ENCODE measurements at places on chromosomes 13 and 19.

DNA sequence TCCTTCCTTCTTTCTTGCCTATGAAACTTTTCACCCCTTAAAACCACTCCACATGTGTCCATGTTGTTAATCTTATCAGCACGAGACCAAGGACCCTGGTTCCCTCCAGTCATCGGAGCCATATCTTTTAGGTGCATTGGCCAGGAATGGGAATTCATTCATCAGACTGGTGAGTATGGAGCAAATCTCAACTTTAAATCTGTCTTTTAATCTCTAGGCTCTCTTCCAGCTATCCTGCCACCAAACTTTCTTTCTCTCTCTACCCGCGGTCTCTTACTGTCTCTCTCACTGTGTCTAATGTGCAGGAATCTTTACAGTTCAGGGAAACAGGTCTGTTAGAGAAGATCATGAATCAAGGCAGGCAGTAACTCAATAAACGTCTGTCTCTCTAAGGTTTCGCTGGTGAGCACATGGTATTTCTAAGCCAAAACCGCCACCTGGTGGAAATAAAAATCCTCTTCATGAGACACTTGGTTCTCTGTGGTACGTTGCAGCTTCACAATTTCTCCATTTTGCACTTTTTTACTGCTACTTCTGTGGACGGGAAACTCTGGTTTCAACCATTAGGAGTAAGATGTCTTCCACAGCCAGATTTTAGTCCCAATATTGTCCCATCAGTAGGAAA lies 16.1 kb downstream of the LGALS16 start:
- DNase-seq: peak; percentile 28

DNA sequence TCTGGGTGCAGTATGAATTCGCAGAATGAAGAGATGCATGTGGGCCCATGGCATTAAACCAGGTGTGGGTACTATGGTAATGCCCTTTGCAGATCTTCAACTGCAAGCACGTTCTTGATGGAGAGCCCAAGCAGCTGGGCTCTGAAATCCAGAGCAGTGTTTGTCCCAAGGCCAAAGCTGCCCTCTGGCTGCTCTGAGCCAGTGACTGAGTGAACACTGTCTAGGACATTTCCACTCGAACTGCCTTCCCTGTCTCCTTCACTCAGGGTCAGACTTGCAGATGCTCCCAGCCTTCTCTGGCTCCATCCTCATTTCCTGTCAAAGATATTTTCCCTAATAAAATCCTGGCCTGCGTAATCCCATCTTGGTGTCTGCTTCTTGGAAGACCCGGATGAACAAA lies 80.2 kb upstream of the GJB6 start:
- DNase-seq: no peak

DNA sequence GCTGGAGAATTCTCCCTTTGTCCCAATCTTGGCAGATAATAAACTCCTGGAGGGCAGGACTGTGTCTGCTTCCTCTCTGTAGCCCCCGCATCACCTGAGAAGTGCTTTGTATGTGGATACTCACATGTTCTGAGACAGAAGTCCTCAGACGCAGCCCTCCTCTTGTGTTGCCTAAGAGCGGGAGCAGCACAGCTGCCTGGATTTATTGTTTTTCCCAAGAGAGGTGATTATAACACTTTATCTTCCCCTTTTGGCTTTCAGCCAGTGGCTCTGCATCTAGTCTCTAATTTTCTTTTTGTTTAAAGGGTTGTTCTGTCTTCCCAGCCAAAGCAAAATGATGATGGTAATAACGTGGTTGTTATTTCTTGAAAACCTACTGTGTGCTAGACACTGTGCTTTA lies 36.1 kb downstream of the OLFM4 start:
- no peak for DNase-seq

DNA sequence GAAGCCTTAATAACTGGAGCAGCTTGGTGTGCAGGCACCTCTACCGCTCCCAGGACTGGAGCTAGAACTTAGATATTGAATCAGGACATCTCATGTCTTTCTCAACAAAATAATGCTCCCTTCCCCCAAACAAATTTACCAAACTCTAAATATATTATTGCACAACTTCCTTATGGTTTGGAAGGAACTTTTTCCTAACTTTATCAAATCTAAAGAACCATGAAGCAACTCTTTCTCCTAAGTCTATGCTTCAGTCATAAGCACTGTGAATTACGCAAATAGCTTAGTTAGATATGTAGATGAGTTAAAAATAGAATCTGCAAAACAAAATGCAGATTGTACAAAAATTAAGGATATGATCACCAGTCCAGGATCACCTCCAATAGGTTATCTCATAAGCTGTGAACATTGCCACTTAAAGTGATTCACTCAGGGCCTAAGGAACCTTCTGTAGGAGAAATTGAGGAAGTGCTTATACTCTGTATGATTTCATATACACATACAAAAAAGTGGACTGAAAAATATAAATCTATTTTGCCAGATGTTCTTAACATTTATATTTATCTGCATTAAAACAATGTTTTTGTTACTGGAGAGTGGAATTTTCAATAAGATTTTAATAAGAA lies 20.4 kb upstream of the MAB21L1 start:
- DNase-seq: no peak

DNA sequence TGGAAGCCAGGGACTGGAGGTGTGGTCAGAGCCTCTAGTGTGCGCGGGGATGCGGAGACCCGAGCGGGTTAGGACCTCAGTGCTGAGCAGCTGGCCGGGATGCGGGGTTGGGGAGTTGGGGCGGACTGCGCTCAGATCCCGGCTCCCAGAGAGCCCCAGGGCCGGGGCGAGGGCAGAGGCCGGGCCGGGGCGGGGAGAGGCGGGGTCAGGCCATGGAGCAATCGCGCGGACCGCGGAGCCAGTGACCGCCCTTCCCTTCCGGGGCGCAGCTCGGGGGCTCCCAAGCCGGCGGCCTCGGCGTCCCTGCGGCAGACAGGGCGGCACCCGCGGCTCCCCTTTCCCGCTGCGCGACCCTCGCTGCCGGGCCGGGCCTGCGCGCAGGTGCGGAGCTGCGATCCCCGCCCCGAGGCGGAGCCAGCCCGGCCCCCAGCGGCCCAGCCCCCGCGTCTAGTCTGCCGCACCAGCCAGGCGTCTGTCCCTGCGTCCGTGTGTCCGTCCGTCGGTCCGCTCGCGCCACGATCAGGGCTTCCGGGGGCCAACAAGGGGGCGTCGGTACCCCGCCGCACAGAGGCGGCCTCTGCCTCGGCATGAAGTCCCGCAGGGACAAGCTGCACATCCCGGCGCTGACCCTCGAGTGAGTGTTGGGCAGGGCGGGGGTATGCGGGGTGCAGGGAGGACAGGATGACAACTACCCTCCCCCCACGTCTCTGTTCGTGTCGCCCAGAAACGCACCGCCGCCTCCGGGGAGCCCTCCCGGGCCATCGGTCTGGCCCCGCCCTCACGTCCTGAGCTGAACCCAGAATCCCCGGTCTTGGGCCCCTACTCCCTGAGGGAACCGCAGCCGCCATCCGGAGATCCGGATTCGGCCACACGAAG lies 12.4 kb downstream of the MAST3 start:
- peak; percentile 74 for DNase-seq

DNA sequence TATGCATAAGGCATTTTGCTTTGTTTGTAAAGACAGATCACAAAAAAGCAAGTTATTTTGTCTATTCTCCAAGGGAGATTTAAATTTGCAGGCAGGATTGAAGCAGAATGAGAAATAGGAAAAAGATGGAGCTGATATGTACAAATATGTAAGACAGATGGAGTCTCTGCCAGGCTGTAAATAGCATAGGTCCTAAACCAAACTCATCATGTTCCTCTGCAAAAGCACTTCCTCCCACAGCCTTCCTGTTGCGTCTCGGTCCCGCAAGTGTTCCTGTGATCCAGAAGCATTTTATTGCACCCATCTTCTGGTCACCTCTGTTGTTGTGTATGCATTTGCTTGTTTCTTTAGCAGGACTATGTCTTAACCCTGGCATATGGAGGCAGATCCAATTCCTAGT lies 95.7 kb upstream of the CLDN10 start:
- DNase-seq: no peak

DNA sequence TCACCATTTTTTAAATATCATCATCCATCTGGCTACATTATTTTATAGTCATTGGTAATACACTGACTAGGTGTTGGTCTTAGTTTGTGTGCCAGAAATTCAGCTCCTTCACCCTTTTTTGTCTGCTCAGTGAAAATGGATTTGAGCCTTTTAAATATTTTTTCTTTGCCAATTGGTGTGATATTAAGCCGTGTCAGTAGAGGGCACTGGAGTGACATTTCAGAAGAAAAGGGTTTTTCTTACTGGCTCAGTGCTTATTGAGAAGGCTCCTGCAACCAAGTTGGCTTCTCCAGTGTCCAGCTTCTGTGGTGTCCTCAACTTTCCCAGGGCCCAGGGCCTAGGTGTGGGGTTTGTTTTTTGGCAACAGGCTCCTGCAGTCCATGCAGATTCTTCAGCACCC lies 546.6 kb downstream of the DACH1 start:
- DNase-seq: peak; percentile 5

DNA sequence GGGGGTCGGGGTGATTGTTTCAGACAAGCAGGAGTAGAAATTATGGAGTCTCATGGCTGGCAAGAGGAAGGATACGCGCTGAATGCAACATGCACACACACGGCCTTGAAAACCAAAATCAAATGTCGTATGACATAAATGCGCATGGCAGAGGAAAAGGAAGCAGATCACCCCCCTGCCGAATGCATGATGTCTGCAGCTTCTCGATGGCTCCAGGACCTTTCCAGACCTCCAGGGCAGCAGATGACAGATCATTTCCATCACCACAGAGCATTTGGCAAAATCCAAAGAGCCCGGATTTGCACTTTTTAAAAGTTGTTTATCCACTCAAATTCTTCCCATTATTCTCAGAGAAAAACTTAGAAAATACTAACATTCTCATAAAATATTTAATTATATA lies 211.7 kb downstream of the NHLRC3 start:
- DNase-seq: no peak

DNA sequence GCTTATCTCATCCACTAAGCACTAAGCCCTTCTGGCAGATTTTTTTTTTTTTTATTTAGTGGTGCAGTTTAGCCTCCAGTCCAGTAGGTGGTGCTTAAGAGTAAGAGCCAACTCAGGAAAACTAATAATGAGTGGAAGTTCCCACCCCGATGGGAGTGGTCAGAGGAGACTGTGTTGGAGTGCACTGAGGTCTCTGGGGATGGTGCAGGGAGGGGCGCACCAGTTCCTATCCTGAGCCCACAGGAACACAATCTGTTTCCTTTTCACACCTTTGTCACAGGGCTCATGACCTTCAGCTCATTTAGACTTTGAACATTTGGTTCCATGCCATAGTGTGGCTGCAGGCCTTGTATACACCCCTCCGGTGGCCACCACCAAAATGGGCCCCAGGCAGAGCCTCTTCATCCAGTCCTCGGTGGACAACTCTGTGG lies 367.4 kb downstream of the SPRY2 start:
- DNase-seq: no peak

- no peak for DNase-seq
Measured at GRCh38 chr19:351976-352625, 7.5 kb upstream of the MIER2 start.

DNA sequence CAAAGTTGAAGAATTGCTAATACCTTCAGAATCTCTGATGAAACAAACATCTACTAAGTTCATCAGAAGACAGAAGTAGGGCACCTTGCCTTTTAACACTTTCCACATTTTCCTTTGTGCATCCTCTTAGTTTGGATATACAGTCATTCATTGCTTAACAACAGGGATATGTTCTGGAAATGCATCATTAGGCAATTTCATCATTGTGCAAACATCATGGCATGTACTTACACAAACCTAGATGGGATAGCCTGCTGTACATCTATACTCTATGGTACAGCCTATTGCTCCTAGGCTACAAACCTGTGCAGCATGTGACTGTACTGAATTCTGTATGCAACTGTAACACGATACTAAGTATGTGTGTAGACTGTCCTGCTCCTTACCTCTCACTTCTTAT lies 169.8 kb downstream of the SUCLA2 start:
- no peak for DNase-seq

DNA sequence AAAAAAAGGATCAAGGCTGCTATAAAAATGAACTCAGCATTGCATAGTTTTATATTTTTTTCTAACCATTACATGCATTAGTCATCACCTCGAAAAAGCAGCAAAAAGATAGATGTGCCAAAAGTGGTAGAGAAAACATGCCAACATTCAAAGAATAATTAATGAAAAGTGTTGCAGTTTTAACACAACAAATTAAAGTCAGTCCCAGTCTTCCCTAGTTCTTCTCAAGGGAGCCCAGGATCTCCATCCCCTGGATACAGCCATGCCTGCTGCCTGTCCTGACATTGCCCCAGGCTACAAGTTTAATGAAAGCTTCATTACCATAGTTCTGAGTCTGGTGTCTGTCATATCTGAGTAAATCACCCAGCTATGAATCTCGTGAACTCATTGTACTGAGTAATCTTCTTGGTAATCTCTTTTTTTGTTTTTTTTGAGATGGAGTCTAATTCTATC lies 116.6 kb upstream of the KLF12 start:
- DNase-seq: no peak

DNA sequence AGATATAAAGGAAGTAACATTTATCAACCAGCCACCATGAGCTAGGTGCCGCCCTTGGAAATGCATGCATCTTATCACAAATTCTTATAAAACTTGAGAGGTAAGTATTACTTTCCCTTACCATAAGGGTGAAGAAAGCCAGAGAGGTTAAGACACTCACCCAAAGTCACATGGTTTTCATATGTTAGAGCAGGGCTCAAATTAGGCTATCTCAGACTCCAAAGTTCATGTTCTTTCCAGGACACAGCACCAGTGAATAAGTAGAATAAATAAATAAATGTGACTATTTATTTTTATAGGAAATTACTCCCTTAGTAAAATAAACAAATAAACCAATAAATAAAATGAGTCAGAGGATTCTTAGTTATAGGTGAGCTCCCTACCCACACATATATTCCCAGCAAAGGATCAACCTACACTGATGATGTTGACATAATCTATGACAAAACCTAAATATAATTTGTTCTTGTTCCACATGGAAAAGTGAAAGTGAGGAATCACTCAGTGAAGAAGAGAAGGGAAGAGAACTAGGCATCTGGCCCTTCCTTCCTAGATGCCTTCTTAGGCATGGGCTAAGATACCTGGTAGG lies 27.2 kb downstream of the SPRY2 start:
- DNase-seq: no peak

DNA sequence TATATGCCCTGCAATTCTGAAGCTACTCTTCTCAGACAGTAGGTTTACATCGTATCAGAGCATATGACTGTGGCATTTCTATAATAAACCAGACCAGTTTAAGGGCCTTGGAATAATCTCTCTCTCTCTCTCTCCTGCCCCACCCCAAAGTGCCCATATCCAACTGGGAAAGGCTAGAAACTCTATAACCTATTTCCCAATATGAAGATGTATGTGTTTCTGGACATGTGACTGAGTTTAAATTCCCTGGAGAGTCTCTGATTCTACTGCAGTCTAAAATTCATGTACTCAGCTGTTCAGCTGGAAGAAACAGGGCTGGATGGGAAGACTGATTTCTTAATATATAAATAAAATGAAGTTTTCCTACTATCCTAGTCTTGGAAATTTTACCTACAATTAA lies 91.9 kb upstream of the MBNL2 start:
- DNase-seq: no peak

DNA sequence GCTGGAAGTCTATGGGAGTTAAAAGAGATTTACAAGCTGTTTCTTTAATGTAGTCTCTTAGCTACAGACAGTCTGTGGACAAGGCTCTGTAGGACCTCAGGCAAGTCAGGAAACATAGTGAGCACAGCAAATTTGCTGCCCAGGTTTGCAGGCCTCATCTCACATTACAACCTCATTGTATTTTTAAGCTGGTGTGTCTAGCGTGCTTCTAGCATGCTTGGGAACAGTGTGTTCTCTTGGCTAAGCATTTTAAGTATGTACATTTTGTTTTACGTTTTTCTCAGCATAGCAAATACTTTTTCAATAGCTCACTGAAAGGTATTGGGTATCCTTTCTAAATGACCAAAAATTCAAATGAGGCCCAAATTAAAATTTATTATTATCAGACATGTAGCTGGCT lies 113.2 kb downstream of the STARD13 start:
- DNase-seq: no peak
